Right kidney (tissue), 9 donors: ENCODE measurements at places on chromosomes 13 and 19.

DNA sequence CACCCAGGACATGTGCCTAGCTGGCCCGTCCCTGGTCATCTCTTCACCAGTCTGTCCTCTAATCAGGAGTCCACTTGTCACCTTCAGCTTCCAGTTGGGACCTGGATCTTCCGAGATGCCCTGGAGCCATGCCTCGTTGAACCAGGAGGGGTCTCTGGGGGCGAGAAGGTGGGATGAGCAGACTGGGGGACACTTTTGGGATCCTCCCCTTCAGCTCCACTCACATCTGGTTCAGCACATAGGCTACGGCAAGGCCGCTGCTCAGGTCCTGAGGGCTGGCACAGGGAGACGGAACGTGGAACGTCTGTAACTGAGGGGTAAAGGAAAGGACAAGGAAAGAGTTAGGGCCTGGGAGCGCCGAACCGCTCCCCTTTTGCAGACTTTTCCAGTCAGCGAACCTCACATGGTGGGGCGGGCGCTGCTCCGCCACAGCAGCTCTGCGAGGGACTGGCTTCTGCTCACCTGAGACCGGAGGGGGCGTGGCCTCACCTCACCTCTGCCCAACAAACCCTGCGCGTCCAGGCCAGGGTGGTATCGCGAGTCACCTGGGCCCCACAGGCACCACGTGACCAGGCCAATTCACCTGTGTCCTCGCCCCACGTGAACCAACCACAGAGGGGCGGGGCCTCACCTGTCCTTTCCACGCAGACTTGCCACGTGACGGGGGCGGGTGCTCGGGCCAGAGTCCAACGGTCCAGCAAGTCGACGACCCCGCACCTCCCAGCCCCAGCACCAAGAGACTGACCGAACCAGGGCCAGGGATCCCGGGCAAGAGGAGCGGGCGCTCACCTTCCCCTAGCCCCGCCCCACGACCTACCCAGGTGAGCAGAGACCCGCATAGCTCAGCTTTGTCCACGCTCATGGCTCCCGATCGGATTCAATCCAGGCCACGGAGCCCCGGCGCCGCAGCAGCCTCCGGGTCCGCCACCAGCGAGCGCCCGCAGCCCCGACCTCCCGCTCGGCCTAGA, at the start of gene HOOK2:
HOOK2 (minus strand) TSS at position 965 of the 968 bp plus-strand sequence; CDS start at position 862, 103 bp downstream.
- peak; percentile 87 for DNase-seq

DNA sequence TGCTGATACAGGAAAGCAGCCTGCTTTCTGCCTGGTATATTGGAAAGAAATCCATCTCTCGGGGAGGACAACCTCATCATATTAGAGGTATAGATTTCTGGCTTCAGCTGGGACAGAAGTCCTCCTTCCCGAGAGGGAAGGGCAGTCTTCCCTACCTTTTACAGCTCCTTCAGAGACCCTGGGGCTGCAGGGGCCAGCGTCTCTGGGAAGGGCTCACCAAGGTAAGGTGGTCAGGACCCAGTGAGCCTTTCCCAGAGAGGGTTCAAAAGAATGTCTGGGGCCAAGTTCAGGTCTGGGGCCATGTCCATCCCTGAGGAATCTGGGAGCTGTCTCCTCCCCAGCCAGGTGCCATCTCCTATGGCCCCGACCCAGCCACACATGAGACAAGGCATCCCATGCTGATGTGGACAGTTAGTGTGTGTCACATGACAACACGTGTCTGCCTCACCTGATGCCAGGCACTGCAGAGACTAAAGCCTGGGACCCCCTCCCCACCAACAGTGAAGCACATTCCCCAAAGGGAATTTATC, 136.4 kb downstream of the URI1 start:
- DNase-seq, result no peak

- DNase-seq, result peak; percentile 26
Observed at GRCh38 chr19:33125929-33126388, 6.0 kb upstream of the WDR88 start.

GRCh38 chr19:28936001-28936400, 276.9 kb downstream of the UQCRFS1 start:
- DNase-seq, result no peak

GRCh38 chr13:31880851-31881494, 141.6 kb downstream of the RXFP2 start:
- DNase-seq, result no peak

DNA sequence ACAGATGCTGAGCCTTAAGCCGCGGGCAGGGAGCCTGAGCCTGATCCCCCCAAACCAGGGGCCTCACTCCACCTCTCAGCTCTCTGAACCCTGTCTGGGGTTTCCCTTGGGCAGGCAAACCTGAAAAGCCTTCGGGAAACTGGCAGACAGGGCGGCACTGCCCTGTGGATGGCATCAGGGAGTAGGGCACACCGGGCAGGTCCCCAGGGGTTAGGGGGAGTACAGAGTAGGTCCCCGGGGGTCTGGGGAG, 9.7 kb downstream of the MKNK2 start:
- no peak for DNase-seq

GRCh38 chr19:571566-571974, 826 bp upstream of the BSG start:
- DNase-seq, result peak; percentile 77

DNA sequence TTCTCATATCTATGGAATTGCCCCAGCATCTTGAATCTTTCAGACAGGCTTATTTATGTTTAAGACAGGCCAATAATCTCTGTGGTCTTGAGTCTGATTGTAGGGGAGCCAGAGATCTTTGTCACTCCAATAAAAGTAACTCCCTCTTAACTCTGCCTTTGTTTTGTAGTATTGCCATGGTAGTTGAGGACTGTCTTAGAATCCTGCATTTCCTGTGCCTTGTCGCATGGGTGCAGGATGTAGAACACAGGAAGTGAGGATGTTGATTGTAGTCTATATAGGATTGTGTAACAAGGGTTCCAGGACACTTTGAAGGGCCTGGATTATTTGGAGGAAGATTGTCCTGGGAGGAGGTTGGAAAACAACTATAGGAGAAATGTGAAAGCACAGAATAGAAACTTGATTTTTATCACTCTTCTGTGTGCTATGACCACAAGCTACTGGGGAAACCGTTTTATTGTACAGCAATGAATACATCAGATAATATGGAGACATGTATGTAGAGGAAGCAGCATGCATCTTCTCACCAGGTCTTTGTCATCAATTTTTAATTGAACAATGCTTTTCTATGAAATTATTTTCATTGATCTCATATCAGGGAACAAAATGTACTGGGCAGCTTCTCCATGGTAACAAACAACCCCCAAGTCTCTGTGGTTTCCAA, 411.7 kb downstream of the FGF9 start:
- DNase-seq, result no peak

- DNase-seq, result no peak
Observed at GRCh38 chr13:74024856-74025255, 109.3 kb downstream of the KLF12 start.
